ENCODE measurements at places on chromosomes 13 and 19.

- DNase-seq = no peak
These were observed 22.6 kb upstream of the SLAIN1 start for GRCh38 chr13:77674852-77675251.

DNA sequence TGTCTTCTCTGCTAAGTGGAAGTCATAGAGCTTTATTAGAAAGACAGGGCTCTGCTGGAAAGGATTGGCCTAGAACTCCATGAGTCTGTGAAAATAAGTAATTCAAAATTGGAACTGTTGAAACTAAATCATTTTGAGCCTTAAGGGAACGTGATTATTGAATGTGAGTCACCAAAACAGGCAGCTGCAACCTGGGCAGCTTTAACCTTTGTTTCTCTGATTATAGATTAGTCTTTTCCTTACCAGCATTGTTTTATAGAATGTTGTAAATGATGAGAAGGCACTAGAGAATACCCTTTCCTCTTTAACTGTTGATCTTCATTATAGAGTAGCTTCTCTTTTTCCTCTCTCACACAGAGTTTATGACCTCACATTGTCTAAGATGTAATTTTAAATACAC is 638.8 kb upstream of the SLITRK6 start:
- no peak for DNase-seq

GRCh38 chr19:39127812-39128515 is 2.4 kb downstream of the PAK4 start:
- DNase-seq = no peak

DNA sequence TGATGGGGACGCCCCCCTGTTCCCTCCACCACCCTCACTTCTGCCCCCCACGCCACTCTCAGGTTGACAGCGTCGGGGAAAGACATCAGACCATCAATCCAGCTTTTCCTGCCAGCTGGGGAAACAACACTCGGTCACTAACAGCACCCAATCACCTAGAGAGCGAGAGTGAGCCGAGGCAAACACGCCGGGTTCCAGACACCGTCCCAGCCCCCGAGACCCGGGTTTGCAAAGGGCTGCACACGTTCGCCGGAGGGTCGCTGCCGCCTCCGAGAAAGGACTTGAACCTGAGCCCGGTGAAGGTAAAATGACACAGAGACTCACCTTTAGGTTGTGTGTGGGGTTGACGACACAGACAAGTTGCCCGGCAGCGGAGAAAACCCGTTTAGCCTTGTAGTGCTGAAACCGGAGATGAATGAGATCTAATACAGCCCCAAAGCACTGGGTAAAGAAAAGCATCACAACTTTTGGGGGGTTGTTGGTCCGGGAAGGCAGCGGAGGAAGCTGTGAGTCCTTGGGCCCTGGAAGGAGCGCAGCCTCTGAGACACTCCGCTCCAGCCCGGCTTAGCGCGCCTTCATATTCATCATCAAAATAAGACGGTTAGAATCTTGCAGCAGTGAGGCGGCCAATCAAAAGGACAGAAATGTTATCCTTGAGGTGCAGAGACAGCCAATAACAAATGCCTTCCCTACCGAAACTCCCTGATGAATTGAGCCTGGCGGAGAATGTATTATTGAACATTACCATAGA is at the start of gene SIAH3:
SIAH3 (minus strand) TSS at position 583 of the 751 bp plus-strand sequence; CDS start at position 459, 124 bp downstream.
- no peak for DNase-seq

DNA sequence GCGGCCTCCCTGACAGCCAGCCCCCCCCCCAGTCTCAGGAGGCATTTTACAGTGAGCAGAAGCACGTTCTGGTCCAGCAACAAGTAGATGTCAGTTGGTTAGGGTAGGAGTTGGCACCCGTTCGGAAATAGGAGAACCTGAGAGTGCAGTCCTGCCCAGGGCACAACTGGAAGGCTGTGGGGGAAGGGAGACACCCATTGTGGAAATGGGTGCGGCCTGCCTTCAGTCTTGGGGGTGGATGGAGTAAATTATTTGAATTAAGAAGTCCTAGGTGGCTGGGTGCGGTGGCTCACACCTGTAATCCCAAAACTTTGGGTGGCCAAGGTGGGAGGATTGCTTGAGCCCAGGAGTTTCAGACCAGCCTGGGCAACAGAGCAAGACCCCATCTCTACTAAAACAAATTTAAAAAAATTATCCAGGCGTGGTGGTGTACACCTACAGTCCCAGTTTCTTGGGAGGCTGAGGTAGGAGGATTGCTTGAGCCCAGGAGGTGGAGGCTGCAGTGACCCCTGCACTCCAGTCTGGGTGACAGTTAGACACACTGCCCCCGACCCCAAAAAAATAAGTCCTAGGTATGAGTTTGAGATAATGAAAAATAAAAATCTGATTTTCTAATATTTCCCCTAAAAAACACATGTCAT is 1.2 kb downstream of the CIRBP start:
- no peak for DNase-seq

DNA sequence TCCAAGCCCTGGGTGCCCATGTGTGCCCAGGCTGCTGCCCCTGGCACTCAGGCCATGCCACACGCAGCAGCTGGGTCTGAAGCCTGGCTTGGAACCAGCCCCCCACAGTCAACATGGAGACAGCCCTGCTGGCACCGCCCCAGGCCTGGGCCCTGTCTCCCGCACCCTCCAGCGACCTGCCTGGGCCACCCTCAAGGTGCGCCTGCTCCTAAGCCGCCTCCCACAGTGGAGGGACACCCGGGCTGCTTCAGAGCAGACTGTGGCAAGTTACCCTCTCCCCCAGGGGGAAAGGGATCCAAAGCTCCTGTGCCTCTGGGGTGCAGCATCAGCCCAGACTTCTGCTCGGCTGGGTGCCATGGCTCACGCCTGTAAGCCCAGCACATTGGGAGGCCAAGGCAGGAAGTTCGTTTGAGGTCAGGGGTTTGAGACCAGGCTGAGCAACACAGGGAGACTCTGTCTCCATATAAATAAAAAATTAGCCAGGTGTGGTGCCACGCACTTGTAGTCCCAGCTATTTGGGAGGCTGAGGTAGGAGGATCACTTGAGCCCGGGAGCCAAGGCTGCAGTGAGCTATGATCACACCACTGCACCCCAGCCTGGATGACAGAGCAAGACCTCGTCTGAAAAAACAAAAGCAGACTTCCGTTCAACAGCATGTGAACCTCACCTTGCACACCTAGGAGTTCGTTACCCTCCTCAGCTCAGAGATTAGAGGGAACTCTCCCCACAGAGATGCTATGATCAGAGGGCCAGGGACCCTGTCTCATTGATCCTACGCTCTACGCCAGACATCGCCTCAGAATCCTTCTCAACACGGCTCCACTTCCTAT is 15.6 kb downstream of the ELL start:
- DNase-seq = no peak

DNA sequence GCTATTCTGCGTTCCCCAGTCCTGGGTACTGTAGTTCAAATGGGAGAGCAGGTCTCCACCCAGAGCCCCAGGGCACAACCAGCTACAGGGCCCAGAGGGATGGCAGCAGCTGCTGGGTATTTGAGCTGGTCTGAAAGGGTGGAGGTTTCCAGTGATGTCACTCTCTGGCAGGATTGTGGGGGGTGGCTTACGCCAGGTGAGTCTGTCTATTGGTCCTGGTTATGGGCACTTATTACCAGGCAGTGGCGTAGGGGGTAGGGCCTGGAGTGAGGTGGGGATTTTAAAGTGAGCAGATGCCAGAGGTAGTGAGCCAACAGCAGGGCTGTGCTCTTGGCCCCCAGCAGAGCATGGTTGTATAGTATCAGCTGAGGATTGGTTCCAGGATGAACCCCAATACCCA is 6.2 kb downstream of the RPS19 start:
- DNase-seq = no peak

- DNase-seq = peak; percentile 85
These were observed at the start of gene ZNF43 for GRCh38 chr19:21835810-21836444. TSS of gene ZNF43 (minus strand) at chr19:21836182. CDS start at chr19:21836038, 144 bp downstream.

DNA sequence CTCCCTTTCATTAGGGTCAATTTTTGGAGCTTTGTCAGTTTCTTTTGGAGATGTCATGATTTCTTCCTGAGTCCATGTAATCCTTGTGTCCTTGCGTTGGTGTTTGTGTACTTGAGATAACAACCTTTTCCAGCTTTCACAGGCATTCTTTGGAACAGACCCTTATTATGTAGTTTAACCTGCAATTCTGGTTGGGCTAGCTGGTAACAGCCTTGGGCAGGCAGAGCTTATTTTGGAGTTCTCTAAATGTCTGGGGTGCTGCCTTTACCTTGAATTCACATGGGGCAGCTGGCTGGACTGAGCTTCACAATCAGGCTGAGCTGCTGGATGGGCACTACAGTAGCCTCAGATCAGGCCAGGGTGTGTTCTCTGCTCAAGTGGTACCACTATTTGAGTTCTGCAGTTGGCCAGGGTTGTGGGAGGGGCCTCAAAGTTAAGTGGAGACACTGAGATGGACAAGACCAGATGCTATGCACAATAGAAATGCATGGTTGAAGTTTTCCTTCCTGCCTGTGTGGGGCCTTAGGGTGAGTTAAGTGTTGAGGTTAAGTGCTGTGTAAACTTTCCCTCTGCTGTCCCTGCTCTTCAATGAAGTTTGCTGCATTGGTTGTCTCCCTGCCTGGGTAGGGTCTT is 277.3 kb downstream of the ATP8A2 start:
- DNase-seq = no peak

- no peak for DNase-seq
These were observed 29.9 kb downstream of the MICU2 start for GRCh38 chr13:21573920-21574712.

DNA sequence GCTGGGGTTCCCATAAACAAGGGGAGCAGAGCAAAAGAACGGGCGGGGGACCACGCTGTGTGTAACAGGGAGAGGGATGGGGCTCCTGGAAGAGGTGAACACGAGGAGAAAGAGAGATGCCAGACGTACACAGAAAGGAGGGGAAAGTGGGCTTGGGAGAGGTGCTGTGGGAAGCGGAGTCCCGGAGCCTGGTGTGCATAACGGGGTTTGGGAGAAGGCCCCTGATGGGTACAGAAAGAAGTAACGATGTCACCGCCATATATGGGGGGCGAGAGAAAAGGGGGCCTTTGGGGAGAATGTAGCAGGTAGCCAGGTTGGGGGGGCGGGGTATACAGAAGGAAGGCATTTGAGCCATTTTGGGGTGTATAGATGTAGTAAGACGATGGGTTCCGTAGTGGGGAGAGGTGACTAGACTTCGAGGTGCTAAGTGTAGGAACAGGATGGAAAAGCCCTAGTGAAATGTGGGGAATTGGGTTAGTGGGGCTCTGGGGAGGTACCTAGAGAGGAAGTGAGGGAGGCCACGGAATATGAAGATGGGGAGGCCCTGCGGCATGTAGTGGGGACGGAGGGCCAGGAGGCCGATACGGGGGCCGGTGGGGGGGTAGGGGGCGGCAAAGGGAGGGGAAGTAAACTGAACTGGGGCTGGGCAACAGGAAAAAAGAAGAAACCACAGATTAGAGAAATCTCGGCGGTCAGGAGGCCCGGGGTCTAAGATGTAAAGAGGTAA is 787 bp downstream of the ZNF580 start:
- no peak for DNase-seq

DNA sequence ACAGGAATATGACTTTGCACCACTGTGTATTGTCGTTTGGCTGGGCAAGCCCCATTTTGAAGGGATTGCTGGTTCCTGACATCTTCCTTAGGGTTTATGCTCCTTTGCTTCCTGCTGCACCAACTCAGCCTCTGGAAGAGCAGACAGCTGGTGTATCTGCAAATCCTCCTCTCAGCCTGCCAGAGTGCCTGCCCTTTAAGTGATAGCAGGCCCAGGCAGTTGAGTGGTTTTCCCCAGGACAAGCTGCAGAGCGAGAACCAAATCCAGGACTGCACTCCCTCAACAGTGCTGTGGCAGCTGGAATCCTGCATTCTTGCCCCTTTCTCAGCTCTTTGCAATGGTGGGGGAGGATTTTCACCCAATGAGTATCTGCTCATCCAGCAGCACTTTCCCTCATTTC is 85.5 kb downstream of the ZNF429 start:
- DNase-seq = no peak

- DNase-seq = no peak
These were observed 10.8 kb downstream of the PRR36 start for GRCh38 chr19:7863157-7863970.

DNA sequence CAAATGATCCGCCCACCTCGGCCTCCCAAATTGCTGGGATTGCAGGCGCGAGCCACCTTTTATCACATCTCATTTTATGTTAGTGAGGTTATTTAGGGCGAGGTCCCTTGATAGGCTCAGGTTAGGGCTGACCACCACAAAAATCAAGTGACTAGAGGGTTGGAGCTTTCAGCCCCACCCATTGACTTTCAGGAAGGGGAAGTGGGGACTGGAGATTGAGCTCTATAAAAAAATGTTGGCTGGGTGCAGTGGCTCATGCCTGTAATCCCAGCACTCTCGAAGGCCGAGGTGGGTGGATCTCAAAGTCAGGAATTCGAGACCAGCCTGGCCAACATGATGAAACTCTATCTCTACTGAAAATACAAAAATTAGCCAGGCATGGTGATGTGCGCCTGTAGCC is 20.1 kb downstream of the FPR3 start:
- no peak for DNase-seq

DNA sequence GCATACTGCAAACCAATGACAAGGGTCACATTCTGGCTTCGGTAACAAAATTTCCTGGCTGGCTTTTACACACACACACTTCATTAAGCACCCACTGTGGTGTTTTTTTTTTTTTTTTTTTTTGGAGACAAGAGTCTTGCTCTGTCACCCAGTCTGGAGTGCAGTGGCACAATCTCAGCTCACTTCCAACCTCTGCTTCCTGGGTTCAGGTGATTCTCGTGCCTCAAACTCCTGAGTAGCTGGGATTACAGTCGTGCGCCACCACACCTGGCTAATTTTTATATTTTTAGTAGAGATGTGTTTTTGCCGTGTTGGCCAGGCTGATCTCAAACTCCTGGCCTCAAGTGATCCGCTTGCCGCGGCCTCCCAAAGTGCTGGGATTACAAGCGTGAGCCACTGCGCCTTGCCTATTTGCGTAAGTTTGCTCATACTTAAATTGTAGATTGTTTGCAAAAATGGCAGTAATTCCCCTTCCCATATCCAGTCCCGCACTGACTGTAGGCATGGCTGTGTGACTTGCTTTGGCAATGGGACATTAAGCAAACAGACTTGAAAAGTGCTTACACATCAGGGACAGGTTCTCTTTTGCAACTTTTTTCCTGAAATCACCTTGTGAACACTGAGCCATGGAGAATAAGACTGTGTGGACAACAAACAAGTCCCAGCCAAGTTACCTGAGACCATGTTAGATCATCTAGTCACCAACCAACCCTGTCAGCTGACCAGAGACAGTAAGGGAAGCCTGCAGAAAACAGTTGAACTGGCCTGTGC is 42.1 kb upstream of the EBPL start:
- no peak for DNase-seq

All from smooth muscle cell of the brain vasculature (primary cell).